ENCODE measurements at places on chromosomes 3 and 15.
A peak's percentile ranks its signal among the peaks of the same experiment; 100 is the strongest.

GRCh38 chr3:194322678-194323211 is 28.4 kb downstream of the CPN2 start:
- DNase-seq, result no peak

GRCh38 chr3:174529298-174529697 is 329.8 kb upstream of the NAALADL2 start:
- no peak for DNase-seq

GRCh38 chr15:70560617-70561328 is 202.6 kb downstream of the UACA start:
- DNase-seq, result no peak

DNA sequence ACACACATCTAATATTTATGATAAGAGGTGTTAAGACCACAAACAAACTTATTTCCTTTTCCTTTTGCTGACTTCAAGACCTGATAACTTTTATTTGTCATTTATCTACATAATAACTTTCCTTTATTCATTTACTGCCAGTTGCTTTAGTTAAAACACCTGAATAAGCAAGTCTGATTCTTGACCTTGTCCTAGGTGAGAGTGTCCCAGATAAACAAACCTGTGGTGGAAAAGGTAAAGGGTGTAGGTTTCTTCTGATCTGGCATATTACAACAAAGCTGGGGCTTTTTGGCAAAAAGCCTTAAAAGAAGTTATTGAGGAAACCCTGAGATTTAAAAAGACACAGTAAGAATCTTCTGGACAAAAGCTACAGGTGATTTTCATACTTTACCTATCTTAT is 191.5 kb downstream of the ZBBX start:
- DNase-seq, result no peak

GRCh38 chr3:127532561-127533203 is 57.9 kb downstream of the TPRA1 start:
- DNase-seq, result no peak

DNA sequence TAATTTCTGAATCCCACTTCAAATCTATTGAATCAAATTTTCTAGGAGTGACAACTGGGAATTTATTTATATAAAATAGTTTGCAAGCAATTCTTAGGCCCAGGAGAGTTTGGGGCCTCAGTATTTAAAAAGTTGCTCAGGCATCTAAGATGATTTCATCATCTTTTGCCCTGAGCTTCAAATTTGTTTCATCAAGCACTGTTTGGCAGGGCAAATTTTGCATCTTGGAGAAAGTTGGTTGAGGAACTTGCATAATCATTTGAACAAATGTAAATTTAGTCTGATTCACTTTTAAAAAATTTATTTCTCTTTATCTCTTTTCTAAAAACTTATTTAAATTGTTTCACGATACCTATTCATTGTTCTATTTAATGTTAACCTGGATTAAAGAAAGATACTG is 702.8 kb downstream of the SI start:
- DNase-seq, result no peak

DNA sequence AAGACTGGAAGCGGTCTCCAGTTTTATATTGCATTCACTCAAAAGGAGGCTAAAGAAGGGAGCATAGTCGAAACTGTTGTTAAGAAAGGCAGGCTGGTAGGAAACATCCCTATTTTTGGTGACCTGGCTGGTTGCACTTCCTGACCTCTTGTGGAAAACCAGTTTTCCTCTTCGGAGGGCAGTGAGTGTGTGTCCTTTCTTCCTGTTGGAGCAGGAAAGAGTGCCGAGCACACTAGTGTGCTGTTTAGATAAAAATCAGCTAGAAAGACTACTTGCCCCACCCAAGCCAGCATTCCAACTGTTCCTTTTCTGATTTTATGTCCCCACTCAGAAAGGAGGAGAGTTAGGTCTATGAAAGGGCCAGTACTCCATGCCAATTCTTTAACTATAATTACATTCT is 65.1 kb upstream of the CCR4 start:
- DNase-seq, result no peak

GRCh38 chr15:64905119-64905831 is 6.4 kb upstream of the ANKDD1A start:
- peak; percentile 78 for DNase-seq

DNA sequence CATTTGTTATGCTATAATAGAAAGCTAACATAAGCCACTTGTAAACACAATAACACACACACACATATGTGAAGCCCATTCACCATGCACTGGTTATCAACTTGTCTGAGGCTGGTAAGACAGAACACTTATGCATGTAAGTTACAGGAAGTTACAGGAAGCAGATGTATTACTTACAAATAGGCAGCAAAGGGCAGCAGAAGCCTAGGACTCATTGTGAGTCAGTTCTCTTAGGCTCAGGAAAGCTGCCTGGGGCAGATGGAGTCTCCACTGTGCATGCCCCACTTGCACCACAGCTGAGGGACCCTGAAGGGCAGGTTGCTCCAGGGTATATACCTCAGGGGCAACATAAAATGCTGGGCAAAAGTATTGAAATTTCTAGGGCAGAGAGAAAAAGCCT is 748.8 kb upstream of the CCDC54 start:
- DNase-seq, result no peak

DNA sequence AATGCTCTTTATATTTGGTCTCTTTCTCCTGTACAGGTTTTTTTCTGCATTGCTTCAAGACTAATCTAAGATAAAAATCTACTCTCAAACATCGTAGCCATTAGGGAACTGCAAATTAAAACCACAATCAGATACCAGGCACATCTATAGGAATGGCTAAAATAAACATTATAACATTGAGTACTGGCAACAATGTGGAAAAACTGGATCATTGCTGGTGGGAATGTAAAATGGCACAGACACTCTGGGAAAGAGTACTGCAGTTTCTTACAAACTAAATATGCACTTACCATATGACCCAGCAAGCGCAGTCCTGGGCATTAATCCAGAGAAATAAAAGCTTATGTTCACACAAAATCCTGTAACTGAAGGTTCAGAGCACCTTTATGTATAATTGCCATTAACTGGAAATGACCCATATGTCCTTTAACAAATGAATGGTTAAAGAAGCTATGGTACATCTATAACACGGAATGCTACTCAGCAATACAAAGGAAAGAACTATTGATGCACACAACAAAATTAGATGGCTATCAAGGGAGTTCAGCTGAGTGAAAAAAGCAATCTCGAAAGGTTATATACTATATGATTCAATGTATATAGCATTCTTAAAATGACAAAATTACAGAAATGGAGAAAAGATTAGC is 6.3 kb downstream of the ABCC5 start:
- no peak for DNase-seq

DNA sequence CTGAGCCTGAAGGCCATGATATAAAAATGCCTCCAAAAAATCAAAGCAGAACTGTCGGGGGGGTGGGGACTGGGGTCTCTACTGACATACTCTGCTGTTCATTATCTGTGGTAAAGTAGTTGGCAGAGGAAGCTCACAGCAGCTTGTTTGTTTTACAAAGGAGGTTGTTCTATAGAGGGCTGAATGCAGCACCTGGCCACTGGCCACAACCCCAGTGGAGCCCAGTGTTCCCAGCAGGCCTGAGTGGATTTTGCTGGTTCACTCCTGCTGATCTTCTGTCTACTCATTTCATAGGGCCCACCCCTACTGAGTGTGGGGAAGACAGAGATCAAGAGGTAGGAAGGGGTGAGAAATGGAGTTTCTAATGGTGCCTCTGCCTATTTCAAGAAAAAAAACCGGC is 125.5 kb downstream of the DIPK2A start:
- no peak for DNase-seq

- no peak for DNase-seq
These were observed 94.3 kb upstream of the SGO1 start for GRCh38 chr3:20280257-20280656.

DNA sequence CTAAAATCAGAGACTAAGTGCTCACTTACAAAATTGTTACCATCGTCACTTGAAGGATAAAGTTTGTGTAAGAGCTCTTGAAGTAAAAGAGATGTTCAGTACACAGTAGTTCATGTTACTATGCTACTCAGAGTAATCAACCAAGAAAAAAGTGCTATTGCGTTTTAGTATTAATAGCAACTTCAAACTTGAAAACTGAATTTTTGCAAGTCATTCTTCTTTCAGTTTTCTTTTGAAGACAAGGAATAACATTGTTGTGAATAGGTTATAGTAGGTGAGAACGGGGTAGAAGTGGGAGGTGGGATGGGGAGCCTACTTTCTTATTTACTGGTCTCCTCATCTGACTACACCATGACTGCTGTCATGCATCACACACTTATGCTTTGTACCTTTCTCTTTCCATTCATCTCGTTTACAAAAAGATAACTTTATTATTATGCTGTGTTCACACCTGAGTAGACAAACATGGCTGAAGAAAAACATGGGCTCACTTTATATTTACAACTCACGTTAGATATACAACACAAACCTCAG is 39.3 kb upstream of the P3H2 start:
- DNase-seq, result no peak

DNA sequence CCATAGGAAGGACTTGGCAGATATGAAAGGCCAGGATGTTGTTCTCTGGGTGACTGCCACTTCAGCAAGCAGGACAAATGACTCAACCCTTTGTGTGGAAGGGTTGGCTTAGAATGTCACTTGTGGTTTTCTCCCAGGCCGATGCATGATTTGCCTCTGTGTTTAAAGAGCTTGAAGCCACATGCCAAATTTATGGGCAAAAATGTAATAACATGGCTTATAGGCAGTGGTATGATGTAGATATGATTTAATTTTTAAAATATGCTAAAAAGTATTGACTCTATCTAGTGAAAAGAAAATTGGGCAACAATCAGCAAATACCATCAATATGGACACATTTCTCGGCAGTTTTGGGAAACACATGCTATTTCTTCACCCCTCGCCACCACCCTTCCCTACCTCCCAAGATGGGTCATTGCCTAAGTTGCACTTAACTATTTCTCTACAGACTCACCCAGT is 114.6 kb downstream of the CYP19A1 start:
- DNase-seq, result no peak

- no peak for DNase-seq
These were observed 62.7 kb upstream of the CD47 start for GRCh38 chr3:108153451-108153981.

- no peak for DNase-seq
These were observed 580.8 kb upstream of the ALCAM start for GRCh38 chr3:104785947-104786346.

- DNase-seq, result no peak
These were observed 24.0 kb upstream of the TLE3 start for GRCh38 chr15:70121624-70122302.

DNA sequence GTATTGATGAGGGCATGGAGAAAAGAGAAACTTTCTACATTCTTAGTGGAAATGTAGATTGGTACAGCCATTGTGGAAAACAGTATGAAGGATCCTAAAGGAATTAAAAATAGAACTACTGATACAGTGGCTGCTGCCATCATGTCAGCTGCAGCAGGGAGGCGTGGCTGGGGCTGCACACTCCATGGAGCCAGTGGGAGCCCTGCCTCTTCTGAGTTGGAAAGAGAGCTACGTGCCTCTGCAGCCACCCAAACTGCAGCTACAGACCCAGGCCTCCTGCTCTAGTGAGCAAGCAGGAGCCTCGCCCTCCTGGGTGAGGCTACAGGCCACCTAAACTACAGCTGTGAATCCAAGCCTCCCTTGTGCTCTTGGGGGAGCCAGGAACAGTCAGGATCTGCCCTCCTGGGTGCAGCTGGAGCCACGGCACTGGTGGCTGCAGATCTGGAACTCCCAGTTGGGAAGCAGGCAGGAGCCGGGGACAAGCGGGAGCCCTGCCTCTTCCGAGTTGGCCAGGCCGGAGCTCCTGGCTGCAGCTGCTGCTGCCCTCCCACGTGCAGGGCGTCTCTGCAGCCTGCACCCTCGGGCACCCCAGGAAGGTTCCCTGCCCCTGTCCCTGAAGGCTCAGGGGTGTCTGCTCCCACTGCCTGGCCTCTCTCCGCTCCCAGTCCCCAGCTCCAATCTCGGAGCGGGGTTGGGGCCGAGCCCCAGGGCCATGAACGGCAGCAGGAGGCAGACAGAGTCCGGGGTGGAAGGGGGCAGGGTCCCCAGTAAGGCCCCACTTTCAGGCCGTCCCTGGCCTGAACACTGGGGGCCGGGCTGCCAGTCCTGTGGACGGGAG is 64.5 kb downstream of the THBS1 start:
- no peak for DNase-seq

DNA sequence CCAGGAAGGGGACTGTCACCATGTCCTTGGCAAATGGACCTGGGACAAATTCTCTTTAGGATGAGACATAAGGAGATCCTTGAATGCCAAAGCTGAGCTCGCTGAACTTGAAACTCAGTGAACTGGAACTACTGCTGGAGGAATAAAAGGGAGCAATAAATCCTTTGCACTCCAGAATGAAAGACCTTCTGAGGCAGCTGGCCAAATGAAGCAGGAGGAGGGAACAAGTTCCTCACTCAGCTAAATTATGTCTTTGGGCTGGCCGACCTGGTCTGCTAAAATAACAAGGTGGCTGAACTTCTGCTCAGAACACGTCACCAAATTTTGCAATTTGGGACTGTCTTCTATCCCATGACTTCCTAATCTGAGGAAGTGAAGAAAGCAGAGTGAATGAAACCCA is 314.7 kb downstream of the LPP start:
- peak; percentile 5 for DNase-seq

- no peak for DNase-seq
These were observed 13.2 kb downstream of the PAK6 start for GRCh38 chr15:40252141-40252437.

GRCh38 chr3:164470471-164470870 is 607.8 kb downstream of the SI start:
- no peak for DNase-seq

DNA sequence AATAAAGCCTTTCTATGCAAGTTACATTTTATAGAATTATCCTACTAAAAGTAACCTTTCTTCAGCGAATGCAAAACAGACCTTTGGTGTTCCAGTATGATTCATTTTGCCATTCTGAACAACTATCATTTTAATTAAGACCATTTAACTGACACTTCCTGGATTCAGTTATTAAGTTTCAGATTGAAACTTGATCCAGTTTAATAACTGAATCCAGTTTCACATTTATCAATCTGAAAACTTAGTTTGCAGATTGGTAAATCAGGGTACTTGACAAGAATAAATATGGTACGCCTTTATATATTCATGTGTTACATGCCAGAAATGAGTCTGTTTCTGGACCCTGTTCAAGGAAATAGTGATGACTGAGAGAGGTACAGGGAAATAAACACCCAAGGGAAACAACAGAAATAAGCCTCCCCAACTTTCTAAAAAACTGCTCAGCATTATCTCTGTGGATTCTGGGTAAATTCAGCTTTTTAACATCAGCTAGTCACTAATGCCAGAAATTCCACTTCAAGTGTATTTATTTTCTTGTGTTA is 23.3 kb upstream of the NFKBIZ start:
- no peak for DNase-seq

GRCh38 chr3:135106445-135106844 is 311.4 kb downstream of the EPHB1 start:
- no peak for DNase-seq

GRCh38 chr15:81279621-81280485 is 44.1 kb downstream of the STARD5 start:
- no peak for DNase-seq

- no peak for DNase-seq
These were observed 138.6 kb downstream of the FBLN2 start for GRCh38 chr3:13687517-13687943.

All from amygdala (tissue), 56 donors.